NCI-H2107 (cell line): ENCODE measurements at places on chromosomes 3 and 15.
A peak's percentile ranks its signal among the peaks of the same experiment; 100 is the strongest.

GRCh38 chr3:147483578-147483977 is 74.4 kb downstream of the ZIC1 start:
- no peak for DNase-seq

- DNase-seq = peak; percentile 2
Measured at GRCh38 chr15:80567721-80568157, 127.4 kb upstream of the ABHD17C start.

DNA sequence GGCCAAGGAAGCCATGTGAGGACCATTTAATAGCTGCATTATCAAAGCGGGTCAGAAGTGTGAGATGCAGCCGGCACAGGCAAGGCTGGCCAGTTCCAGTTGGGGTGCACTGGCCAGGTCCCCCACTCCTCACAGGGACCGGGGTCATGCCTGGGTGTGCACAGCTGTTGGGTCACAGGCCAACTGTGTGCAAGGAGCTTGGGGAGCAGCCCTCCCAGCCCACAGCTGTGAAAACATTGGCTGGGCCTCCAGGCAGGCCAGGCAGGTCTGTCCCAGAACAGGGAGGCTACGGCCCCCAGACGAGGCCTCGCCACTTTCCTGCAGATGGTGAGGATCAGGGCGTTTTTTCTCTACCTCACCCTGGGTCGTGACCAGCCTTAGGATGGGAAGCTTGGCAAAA is 521.0 kb downstream of the NTRK3 start:
- no peak for DNase-seq

DNA sequence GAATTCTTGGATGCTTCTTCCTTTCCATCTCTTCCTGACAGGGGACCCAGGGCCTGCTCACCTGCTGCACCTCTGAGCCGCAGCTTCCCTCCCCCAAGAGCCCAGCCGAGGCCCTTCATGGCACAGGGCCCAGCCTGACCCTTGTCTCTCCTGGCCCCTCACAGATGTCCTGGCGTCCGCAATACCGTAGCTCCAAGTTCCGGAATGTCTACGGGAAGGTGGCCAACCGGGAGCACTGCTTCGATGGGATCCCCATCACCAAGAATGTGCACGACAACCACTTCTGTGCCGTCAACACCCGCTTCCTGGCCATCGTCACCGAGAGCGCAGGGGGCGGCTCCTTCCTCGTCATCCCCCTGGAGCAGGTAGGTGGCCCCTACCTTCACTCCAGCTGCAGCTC is 66.2 kb downstream of the CORO2B start:
- DNase-seq = no peak

- no peak for DNase-seq
Measured at GRCh38 chr3:195559723-195560409, 16.7 kb upstream of the PPP1R2 start.

GRCh38 chr15:80173022-80173759 is 20.4 kb downstream of the FAH start:
- DNase-seq = peak; percentile 3

- DNase-seq = no peak
Measured at GRCh38 chr15:63971427-63971805, 74.9 kb downstream of the DAPK2 start.

GRCh38 chr15:65354835-65355172 is 23.0 kb downstream of the IGDCC3 start:
- no peak for DNase-seq

DNA sequence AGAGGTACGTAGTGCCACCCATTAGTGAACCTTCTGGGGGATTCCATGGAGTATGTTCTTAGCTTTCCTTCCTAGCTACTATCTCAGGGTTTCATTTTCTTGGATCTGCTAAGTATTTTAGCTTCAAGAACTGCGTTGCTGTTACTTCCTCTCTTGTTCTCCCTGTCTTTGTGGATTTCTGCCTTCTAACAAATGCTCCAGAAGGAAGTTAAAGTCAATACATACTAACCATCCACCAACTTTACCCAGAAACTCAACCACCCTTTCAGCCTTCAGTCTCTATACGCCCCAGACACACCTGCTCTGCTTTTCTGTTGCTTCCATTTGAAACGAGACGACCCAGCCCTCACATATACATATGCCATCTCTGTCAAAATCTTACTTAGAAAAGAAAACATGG is 2.4 kb upstream of the KLF13 start:
- DNase-seq = no peak

- no peak for DNase-seq
Measured at GRCh38 chr3:46085421-46086082, 58.3 kb upstream of the XCR1 start.

DNA sequence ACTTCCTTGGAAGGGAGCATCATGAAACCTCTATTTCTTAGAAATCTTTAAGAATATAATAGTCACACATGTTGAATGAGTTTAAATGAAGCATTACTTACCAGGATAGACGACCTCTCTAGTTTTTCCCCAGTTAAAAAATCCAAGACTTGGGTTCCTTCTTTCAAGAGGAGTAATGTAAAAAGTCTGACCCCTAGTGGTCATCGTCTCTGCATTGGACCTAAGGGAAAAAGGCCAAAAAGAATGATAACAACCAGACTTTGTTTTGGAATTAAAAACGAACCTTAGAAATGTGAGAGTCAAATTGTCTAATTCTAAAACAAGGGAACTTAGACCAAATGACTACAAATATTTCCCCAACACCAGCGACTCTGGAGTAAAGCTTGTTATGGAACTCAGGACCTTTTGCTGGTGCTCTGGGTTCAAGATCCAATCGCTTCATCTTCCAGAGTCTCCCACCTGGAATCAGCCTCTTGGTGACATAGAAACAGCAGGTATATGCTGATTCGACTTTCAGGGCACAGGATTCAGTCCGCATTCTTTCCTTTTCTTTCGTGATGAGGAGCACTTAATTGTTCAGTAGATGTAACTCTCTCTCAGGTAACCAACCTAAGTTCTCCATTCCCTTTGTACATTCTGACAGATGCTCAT is 214.8 kb upstream of the TPRG1 start:
- peak; percentile 44 for DNase-seq

- DNase-seq = no peak
Measured at GRCh38 chr3:27310688-27311087, 58.5 kb downstream of the NEK10 start.

GRCh38 chr3:197487911-197488391 is 67.8 kb downstream of the BDH1 start:
- DNase-seq = no peak

- DNase-seq = no peak
Measured at GRCh38 chr3:40618158-40618557, 93.4 kb downstream of the ZNF621 start.
